Stimulated activated CD4-positive, alpha-beta T cell treated with anti-CD3 and anti-CD28 coated beads, Interleukin-2, amount 100 ng/mL, for 24 hours (primary cell): ENCODE measurements at places on chromosomes 1 and 21.

DNA sequence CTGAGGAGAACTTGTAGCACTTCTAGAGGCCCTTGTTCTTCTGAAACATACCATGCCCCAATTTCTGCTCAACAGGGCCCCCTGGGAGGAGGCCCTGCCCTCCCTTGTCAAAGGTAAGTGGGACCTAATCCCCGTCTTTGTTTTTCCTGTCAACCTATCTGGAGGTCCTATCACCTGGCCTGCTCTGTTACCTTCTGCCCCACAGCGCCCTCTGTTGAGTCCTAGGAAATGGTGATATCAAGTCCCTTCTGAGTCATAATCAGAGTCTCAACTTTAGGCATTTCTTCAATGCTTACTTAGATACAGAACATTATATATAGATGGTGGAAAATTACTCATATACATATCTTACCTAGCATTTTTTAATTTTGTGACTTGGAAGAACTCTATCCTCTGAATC, 28.2 kb upstream of the FCRL4 start:
- peak; percentile 12 for DNase-seq

DNA sequence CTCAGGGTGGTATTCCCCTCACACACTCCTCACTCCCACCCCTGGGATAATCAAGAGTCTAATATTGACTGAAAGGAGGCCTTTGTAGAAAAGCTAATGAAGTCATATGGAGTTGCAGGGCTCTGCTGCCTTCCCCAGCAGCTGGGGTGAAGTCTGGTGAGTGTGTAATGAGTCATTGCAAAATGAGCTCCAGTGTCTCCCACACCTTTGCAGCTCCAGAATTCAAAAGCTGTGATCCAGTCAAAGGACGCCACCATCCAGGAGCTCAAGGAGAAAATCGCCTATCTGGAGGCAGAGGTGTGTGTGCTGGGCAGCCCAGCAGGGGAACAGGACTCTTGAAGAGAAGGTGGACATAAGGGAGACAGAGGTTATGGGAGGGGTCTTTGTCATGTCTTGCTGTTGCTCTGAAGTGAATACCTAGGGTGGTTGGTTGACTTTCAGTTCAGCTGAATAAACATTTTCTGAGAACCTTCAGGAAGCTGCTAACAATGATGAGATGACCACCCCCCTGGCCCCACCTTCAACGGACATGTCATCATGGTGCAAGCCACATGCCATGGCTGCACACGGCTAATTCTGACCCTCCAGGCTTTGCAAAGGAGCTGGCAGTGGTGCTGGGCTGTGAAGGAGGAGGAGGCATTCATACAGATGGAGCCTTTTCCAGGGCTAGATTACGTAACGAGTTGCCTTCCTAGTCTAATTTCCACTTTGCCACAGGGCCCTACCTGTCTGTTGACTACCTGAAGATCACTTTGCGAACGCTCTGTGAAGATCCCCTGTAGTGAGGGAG, 32.2 kb upstream of the SNX27 start:
- DNase-seq, result no peak

DNA sequence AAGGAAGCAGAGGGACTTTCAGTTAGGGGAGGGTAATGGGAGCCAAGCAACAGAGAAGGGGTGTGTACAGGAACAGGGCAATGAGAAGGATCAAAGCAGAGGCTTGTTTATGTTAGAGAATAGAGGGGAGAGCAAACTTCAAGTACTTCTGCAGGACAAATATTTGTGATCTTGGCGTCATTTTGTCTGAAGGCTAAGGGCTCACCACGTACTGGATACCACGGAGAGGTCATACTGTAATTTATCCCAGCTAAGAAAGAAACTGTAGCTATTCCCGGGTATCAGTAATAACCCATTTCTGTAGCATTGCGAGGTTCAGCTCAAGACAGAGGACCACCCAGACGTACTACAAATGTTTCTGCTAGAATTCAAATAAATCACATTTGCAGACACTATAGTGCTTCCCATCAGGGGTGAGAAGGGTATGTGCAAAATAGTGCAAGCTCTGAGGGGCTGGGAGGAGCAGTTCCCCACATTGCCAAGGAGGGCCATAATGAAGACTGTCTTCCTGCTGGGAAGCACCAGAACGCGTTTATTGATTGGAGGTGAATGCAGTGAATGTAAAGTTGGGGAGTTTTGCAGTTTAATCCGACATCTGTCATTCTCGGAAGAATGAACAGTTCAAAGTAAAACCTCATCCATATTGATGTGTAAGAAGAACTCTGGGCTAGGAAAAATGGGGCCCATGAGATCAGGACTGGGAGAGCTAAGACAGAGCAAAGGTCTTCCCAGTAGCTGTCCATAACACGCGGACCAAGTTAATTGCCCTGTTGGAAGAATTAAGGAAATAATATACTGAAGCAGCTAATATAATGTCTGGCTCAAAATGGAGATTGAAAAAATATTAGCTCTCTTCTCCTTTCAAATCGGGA, 136.9 kb downstream of the RWDD3 start:
- no peak for DNase-seq

- no peak for DNase-seq
Observed at GRCh38 chr1:64871256-64871655, 95.1 kb downstream of the JAK1 start.

DNA sequence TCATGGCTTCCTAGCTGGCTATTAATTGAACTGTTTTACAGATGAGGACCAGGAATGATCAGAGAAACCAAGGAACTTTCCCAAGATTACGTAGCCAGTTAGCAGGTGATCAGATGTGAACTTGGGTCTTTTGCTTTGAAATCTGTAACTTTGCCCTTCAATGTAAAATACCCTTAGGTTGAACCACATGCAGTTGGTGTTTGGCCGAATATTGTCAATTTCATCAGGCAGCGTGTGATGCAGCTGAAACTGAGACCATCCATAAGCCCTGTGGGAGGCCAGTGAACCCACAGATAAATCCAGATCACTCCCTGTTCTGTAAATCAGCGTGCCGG, 150.8 kb downstream of the ETS2 start:
- no peak for DNase-seq

GRCh38 chr1:160168609-160169369, 17.4 kb downstream of the ATP1A4 start:
- DNase-seq, result no peak

DNA sequence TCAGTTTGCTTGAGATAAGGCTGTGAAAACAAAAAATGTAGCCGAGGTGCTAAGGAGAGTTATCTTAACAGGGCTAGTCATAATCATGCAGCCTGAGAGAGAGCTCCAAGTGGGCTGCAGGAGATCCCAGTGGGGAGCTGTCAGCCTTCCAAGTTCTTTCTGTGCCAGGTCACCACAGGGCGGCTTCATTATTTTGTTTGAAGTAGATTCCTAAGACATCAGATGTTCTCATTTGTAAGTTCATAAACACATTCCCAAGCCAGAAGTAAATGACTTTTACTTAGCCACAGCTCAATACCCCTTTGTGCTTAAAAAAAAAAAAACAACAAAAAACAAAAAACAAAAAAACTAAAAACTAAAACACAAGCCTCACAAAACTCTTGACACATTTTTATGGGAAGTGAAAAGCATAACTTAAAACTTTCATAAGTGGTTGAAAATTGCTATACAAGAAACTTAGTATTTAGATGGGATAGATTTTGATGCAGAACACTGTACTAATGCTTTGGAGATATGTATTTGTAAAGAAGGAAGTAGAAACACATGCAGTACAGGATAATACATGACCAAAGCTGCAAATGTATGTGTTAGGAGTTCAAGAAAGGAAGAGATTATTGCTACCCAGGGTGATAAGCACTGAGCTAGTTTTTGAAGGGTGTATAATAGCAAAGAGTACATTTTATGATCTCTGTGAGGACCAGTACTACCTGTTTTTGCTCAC, 8.6 kb downstream of the CDC14A start:
- no peak for DNase-seq

DNA sequence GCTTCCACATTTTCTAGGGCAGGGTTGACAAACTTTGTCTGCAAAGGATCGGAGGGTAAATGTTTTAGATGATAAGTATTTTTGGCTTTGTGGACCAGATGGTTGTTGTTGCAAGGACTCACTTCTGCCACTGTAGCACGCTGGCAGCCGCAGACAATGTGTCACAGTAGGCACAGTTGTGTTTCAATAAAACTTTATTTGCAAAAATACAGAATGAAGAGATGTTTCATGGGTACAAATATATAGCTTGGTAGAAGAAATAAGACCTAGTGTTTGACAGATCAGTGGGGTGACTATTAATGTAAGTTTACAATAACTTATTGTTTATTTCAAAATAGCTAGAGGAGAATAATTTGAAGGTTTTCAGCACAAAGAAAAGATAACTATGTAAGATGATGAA, 127.8 kb downstream of the GRIK3 start:
- DNase-seq, result no peak

- DNase-seq, result no peak
Observed at GRCh38 chr1:246383239-246383589, 123.9 kb downstream of the SMYD3 start.

GRCh38 chr1:158794247-158794646, 13.2 kb upstream of the OR6N2 start:
- DNase-seq, result no peak

DNA sequence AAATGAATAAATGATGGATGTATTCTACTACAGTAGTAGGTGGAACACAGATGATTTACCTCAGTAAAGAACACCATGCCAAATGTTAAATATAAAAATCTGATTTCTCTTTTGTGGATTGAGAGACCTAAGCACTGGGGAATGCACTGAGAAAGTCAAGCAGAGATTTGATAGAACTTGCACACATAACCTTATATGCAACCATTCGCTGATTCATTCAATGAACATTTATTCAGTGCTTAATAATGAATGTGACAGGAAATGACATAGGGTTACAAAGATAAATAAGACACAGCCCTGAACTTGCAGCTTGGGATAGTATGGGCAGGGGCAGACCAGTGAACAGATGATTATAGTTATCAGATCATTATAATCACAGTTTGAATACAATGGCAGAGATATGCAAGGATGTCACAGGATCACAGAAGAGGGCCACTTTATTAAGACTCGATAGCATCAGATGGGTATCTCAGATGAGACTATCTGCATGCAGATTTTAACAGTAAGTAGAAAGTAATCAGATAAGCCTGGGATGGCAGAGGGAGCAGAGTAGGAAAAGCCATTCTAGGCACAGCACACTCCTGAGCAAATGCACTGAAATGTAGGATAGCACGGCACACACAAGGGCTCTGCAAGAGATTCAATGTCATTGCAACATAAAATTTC, 169.4 kb downstream of the ASTN1 start:
- no peak for DNase-seq

DNA sequence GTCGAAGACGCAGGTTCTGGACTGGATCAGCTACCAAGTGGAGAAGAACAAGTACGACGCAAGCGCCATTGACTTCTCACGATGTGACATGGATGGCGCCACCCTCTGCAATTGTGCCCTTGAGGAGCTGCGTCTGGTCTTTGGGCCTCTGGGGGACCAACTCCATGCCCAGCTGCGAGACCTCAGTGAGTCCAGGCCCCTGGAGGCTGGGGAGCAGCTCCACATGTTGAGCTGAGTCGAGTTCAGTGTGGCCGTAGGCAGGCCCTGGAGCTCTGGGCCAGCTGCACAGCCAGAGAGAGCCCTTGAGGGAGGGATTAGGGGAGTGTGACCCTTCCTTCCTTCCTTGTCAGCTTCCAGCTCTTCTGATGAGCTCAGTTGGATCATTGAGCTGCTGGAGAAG, 1.6 kb downstream of the ELF3 start:
- no peak for DNase-seq

DNA sequence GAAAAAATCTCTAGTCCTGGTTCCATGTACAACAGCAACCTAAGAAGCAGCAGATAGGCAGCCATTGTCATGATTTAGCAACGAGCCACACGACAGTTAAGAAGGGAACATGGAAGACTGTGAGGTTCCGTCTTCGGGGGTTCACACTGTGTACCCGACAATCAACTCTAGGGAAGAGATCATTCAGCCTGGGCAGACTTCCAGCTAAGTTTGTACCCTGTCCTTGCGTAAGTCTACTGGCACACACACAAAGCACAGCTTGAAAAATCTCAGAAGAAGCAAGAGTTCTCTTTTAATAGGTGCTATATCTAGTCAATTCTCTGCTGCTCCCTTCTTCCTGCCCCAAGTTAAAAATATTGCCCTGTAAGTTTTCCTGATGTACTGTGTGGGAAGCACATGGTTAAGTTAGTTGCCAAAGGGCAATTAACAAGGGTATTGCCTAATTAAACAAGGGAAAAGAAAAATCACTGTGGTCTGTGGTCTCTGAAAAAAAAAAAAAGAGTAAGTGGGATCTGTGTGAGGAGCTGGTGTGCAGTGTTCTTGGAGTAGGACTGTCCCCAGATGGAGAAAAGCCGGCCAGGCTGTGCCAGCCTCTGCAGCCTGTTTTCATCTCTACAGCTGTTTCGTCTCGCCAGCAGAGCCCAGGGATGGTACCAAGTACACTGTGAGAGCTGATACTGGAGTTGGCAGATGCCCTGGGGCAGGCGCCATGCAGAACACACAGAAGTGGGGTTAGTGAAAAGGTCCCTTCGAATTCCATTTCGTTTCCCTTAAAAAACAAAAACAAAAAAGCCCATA, 6.4 kb upstream of the MYBPHL start:
- DNase-seq, result no peak

DNA sequence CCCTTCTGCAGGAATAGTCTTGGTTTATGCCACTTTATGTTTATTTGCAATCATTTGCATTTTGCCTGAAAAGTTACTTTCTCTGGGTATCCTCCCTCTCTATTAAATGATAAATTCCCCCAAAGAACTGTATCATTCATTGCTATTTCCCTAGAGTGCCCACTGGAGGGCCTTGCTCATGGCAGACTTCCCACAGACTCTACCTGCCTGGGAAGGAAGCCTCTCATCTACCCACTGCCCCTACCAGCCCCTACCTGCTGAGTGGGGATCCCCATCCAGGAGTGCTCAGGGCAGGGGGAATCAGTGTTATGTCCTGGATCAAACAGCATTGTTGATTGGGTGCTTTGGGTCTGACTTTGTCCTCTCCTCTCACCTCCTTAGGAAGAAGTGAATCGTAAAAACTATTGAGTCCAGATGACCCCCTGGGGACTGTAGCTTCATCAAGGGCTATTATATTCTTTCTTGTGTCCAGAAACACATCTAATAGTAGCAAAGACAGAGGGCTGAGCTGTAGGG, 6.8 kb upstream of the LRRN2 start:
- no peak for DNase-seq

GRCh38 chr1:24126018-24126671, 14.2 kb upstream of the MYOM3 start:
- no peak for DNase-seq

DNA sequence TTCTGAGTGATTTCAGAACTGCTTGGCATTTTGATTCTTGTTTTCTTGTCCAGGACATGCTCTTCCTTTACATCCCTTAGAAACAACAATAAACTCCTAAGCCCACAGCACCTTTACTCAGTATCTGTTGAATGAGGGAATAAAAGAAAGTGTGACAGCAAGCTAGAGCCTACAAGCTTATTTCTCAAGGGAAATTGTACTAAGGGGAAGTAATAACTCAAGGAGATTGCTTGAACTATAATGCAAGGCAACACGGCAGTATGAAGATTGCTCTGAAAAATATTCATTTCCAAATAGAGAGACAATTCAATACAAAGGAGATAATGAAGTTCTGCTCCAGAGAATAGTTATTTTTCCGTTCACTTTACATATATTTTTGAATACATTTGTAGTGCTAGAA, 6.5 kb downstream of the OR6P1 start:
- no peak for DNase-seq

GRCh38 chr1:24605534-24606295, 37.4 kb upstream of the SRRM1 start:
- no peak for DNase-seq
